ENCODE measurements at places on chromosomes 7 and 10. TPM values are rescaled to one million over a fixed set of nuclear protein-coding genes. Genes with fewer than 3 reads are reported as not detected.

DNA sequence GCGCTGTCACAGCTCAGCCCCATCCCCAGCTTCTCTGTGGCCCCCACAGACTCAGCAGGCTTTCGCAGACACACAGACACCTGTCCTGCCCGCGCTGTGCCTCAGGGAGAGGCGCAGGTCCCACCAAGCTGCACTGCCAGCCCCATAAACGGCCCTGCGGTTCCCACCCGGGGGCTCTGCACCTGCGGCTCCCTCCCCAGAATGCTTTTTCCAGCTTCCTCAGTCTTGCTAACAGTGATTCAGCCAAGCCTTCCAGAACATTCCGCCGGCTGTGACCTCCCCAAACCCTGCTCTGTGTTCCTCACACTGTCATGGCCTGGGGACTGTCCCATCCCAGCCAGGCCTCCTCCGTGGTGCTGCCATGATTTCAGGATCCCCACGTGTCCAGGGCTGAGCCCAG, 27.8 kb upstream of the TNRC18 start:
- DNase-seq = no peak

DNA sequence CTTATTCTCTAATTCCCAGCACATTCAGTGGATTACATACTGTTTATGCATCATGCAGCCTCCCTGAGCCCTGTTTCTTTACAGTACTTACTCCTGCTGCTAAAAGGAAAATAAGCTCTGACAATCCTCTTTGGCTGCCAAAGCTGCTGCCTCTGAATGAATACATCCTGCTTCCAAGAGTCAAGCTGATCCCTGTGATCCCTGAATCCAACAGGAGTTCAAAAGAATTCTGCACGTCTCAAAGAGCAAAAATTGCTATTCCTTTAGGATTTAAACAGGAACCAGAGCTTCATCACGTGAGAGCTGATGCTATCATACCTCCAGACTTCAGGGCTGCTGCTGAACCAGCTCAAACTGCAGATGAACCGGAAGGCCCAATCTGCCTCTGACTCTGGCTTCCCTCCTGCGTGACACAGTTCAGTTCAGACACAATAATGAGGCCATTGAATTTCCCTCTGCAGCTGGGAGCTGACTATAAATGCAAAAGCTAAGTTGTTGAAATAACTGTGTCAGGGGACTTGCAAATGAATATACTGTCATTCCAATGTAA, 851.0 kb upstream of the PHF14 start:
- DNase-seq = no peak

DNA sequence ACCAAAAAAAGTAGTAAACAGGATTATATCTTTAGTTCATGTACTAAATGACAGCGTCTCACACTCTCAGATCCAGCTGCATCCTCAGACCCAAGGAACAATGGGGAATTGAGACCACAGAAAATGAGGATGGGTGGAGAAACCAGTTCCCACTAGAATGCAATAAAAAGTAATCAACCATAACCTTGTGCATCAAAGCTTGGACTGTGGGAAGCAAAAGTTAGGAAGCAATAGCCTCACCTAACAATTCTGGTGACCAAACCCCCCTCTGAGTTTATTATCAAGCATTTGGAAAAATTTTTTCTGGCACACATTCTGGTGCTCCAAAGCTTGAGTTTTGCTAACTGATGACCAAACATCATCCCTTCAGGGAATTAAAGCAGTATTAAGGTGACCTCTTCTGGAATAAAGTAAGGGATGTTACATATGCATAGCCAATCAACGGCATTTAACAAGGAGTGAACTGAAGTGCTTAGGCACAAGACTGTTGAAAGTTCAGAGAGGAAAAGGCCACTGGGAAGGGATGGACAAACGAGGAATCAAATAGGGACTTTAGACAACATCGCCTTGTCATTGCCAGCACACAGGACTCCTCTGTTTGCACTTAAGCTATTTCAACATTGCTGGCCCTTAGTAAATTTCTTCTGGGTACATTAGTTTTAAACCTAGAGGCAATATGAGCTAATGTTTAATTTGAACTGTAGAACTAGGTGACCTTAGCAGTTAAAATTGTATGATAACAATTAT, 1.2 kb upstream of the MAT1A start:
- DNase-seq = no peak

FXYD4 gene
- total RNA-seq = not detected

DNA sequence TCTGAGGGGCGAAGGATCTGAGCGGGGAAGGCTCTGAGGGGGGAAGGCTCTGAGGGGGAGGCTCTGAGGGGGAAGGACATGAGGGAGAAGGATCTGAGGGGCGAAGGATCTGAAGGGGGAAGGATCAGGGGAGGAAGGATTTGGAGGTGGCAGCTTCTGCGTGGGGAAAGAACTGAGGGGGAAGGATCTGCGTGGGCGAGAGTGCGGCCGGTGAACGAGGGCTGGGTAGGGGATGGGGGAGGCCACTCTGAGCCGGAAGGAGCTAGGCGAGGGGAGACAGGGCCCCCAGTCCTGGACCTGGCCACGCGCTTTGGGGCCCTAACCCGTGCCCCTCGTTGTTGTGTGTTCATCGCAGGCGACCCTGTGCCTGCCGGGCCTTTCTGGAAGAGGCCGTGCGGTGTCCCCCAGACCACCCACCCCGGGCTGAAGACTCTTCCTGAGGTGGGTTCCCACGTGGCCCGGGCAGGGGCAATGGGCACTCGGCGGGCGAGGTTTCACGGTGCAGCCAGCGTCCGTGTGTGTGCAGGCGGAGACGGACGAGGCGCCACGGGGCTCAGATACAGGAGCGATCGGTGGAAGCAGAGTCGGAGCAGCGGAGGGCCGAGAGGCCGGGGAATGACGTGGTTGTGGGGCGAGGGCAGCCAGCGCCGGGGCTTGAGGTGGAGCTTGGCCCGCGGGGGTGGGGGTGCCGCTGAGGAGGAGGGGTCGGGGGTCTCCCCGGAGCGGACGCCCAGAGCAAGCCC, 2.0 kb downstream of the CALY start:
- DNase-seq = no peak

SLC25A28 gene
- total RNA-seq = 36.5 TPM

REEP3 gene
- 67.8 TPM for total RNA-seq

DNA sequence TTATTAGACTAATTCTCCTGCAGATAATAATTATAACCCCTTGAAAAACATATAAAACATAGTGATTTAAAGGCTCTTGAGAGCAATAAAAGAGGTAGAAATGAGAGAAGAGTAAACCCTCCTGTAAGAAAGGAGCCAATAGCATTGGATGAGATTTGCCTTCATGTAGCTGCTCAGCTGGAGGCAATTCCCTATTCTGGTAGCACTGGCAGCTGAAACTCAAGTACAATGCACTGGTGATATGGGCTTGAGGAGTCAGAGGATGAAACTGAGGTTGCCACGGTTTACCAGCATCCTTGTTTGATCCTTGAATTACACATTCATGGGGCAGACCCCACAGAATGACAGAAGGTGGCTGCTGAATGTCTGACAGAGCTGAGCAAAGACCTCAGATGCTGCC, 76.4 kb downstream of the CTTNBP2 start:
- DNase-seq = no peak

- no peak for DNase-seq
Observed at GRCh38 chr10:104328646-104328895, 9.7 kb downstream of the ITPRIP start.

GRCh38 chr7:46671108-46671769, 750.2 kb upstream of the IGFBP3 start:
- DNase-seq = no peak

DNA sequence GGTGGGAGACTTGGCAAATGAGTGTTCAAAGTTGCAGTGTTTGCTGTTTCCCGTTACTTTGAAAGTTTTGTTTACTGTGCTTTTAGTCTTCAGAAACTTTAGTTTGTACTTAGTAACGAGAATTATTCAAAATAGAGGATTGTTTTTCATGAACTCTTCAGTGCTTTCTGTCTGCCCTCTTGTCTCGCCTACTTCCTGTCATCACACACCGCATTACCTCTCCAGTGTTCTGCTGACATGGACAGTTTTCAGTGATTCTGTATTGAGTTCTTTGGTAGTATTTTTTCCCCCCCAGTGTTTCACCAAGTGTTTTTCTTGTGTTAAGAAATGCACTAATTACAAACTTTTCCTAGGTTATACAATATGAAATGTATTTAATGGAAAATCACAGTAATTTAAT, 207.0 kb downstream of the MLLT10 start:
- DNase-seq = no peak

- peak; percentile 66 for DNase-seq
Observed at GRCh38 chr7:42269161-42269560, 32.2 kb upstream of the GLI3 start.

LEP gene
- not detected for total RNA-seq

- DNase-seq = peak; percentile 94
Observed at GRCh38 chr10:110456523-110457091, 41.1 kb upstream of the DUSP5 start.

GRCh38 chr7:96067321-96067720, 254.6 kb downstream of the SLC25A13 start:
- DNase-seq = peak; percentile 53

DNA sequence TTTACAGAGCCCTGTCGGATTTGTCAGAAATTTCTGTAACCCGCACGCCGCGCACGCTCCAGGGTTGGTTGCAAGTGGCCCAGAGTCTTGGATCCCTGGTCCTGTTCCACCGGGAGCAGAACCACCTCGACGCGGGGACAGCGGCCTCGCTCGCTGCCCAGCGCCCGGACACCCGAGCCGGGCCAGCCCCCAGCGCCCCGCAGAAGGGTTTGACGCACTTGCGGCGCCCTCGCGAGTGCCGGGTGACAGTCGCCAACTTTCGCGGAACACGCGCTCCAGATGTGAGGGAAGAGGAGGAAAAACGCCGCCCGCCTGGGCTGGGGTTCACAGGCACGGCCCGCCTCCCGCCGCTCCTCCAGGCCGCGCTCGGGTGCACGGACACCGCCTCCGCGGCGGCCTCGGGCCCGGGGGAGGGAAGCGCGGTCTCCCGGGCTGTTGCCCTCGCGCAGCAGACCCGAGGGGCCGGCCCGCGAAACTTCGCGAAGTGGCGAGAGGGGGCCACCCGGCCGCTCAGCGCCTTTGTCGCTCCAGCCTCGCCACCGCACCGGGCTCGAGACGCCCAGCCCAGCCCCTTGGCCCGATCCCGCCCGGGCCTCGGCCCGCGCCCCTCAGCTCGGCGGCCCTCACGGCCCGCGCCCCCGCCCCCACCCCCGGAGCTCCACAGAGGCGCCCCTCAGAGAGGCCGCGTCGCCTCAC, 514 bp downstream of the RNF216 start:
- peak; percentile 48 for DNase-seq

DNA sequence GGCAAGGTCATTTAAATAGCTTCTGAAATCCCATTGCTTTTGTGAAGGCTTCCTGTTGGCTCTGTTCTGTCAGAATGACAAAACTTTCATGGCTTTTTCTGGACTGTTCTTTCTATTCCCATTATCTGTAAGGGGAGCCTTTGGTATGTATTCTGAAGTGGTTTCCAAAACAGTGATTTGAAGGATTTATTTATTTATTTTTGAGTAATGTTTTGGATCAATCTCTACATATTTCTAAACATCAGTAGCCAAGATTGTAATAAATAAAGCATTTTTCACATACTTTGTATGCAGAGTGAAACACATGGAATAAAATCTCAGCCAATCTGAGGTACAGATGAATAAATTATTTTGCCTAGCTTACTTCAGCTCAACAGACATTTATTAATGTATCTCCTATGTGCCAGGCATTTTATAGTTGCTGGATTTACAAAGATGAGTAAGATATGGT, 121.1 kb downstream of the BBS9 start:
- peak; percentile 7 for DNase-seq

ARMC3 gene
- total RNA-seq = not detected

DNA sequence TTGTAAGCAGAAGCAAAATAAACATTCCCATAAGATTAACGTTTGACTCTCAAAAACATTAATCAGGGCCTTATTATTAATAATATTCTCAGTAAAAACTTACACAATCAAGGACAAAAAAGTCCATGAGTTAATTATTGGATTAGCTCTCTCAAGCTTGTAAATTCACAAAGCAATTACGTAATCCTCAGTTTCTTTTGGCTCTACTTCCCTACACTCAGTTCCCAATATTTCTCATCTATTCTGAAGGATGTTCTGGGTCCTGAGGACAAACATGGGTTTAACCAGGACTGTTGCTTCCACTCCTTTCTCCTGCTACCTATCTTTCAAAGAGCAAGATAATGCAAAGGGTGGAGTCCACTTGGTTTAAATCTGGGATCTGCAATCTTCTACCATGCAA, 15.1 kb downstream of the FBXL13 start:
- DNase-seq = no peak

TMEM72 gene
- 2.2 TPM for total RNA-seq

- DNase-seq = no peak
Observed at GRCh38 chr10:107275806-107276205, 111.3 kb upstream of the SORCS1 start.

TMEM130 gene
- 0.37 TPM for total RNA-seq

- DNase-seq = no peak
Observed at GRCh38 chr10:127048630-127049029, 143.4 kb downstream of the DOCK1 start.

LRRN3 gene
- 5.9 TPM for total RNA-seq

GRCh38 chr10:5018134-5018533, 14.5 kb upstream of the AKR1C2 start:
- DNase-seq = no peak

DNA sequence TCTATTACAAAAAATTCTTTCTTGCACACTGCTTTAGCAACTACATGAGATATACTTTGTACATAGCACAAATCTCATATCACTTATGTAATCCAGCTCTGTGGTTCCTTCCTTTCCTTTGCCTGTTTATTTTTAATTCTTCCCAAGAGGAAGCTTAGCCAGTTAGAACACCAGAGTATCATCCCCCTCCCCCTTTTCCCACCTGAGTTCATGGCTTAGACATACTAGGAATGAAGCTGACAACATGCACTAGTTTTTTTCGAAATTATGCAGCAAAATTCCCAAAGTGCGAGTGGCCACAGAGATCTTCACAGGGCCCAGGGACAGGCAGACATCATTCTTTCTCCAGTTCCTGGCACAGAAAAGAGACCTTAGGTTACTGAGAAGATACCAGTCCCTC, 17.8 kb downstream of the CAV1 start:
- DNase-seq = peak; percentile 63

TEX47 gene
- total RNA-seq = not detected
